ENCODE measurements at places on chromosomes 5 and 9.

- DNase-seq, result no peak
Measured at GRCh38 chr5:141514330-141515133, 25.7 kb downstream of the PCDHGC5 start.

GRCh38 chr5:93925321-93925720, 183.9 kb upstream of the POU5F2 start:
- no peak for DNase-seq

DNA sequence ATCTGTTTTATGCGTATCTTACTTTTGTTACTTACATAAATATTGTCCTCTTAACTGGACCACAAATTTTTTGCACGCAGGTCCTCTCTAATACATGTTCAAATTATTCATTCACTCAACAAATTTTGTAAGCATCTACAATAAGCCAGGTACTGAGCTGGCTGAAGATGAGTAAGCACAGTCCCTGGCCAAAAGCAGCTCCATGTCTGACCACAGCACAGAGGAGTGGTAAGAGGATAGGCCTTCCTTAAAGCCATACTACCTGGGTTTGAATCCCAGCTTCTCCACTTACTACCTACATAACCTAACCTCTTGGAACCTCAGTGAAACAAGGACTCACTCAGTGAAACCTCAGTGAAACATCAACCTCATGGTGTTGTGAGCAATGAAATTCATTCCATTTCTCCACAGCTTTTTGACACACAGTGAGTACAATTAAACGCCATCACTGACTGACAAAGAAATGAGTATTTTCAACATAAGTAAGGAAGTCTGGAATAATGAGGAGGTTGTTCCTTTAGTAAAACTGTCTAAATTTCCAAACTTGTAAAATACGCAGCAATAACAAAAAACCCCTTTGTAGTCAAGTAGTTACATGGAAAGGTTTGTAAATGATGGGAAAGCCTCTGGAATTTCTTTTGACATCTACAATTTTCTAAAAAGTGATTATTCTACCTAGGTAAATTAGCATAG, 15.0 kb downstream of the PTAR1 start:
- DNase-seq, result no peak

DNA sequence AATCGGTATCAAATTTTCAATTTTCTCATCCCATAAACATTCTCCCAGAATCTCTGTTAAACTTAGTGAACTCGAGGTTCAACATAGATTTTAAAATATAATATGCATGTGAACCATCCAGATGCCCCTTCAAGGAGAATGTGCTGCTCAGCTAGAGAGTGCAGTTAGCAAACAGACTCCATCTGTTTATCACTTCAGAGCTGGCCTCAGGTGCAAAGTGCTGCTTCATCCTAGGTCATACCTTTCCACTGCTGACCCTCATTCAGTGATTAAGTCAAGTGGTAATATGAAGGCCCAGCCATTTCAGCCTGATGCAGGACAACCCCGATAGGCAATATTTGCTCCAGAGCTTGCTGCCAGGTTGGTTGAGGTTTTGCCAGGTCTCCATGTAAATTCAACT, 339.0 kb upstream of the POU5F2 start:
- no peak for DNase-seq

DNA sequence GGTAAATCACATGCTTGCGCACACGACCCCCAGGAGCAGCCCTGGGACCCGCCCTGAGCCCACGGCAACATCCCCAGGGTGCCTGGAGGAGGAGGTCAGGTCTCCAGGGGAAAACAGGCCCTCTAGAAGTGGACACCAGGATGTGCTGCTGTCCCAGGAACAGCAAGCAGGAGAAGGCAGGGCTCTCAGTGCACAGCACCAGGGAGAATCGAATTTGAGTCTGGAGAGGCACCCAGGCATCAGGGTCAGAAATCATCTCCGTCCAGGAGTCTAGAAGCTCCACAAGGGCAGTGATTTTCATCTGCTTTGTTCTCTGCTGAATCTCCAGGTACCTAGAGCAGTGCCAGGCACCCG, 93.6 kb downstream of the PAX5 start:
- no peak for DNase-seq

DNA sequence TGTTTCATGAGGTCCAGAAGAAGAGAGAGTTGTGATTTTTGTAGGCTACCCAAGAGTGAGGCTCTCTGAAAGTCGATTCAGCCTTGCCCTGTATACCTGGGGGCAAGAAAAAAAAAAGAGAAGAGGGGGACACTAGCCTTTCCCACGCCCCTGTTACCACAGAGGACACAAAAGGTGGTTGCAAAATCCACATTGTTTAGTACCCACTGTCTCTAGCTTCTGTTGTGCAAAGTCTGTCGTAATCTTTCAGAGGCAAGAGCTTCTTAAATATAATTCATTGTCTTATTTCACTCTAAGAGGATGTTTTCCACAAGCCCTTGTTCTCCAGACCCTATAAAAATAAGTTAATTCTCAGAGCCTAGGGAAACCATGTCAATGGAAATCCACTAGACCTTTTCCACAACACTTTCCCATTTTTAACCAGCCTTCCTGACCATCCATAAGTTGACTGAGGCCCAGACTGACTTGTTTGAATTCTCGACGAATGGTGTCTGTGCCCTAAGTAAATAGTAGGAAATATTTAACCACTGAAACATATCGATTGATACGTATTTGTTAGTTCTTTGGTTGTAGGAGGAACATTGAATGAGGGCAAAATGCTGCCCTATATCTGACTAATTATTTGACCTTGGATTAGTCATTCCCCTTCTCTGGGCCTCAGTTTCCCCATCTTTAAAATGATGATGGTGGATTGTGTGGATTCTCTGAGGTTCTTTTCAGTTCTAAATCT, 182.7 kb downstream of the PAPPA start:
- no peak for DNase-seq

GRCh38 chr9:85129514-85129913, 460.0 kb downstream of the NTRK2 start:
- DNase-seq, result no peak

GRCh38 chr5:43514471-43514815, 505 bp downstream of the C5orf34 start:
- DNase-seq, result no peak

GRCh38 chr9:98096091-98096490, 22.9 kb downstream of the TRIM14 start:
- no peak for DNase-seq

DNA sequence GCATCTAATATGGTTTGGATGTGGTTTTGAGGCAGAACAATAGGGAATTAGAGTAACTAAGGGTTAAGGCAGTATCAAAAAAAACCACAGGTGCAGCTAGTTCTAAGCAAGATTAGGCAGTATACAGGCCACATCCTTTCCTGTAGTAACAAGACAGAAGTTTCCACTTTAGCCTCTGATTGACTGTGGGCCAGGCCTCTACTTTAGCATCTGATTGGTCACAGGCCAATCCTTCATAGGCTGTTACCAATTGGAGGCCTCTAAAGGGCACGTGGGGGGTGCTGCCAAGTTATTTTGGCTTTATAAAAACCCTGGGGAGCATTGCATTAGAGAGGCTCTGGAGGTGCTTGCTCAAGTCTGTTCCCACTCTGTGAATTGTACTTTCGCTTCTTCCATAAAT, 144.1 kb upstream of the ST8SIA4 start:
- no peak for DNase-seq

- no peak for DNase-seq
Measured at GRCh38 chr5:172740428-172741205, 30.4 kb downstream of the DUSP1 start.

DNA sequence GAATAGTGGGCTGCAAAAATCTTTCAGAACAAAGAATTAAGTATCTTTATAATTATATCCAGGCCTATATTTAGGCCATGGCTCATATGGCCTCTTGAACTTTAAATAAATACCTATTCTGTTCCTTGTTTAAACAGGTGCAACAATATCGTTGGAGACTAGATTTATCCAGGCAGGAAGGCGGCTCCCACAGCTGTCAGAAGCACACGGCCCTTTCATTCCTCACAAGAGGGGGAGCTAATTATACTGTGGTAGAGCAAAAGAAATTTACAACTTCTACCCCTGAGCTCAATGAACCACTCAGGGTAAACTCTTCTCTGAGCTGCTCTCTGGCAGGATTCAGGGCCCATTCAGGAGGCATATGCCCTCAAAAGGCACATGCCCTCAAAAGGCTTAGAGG, 31.3 kb downstream of the TMEM174 start:
- no peak for DNase-seq

GRCh38 chr9:138025908-138026307, 148.3 kb downstream of the CACNA1B start:
- no peak for DNase-seq

- no peak for DNase-seq
Measured at GRCh38 chr5:143638654-143639053, 173.3 kb upstream of the HMHB1 start.

- DNase-seq, result no peak
Measured at GRCh38 chr5:132800545-132800944, 12.6 kb upstream of the SOWAHA start.

DNA sequence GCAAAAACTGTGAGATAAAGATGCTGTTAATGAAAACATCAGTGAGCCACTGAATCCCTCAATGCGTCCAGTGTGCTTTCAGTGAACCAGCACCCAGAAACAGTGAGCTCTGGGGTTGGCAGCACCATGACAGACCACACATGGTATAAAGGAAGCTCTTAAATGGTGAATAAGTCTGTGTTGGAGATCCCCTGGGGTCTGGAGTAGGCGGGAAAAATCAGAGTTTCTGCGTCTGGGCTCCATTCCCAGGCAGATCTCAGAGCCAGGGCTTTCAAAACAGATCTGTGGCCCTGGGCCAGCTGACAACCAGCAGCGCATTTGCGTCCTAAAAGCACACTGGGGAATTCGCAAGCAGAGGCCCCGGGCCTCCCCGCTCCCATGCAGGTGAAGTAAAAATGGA, 233.5 kb downstream of the FRMD3 start:
- DNase-seq, result no peak

DNA sequence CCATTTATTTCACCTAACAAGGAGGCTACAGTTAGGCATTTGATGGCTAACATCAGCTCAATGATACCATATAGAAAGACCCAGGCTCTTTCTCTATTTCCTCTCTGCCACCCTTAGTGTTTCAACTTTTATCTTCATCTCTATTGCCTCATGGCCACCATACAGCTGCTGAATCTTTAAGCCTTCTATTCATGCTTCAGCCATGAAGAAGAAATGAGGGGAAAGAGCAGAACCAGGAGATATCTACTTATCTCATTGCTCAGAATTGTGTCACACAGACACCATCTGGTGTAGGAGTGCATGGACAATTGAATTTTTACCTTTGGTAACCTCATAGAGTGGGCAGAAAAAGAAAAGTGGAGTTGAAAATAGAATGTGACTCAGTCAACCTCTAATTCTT, 6.7 kb downstream of the GAPT start:
- no peak for DNase-seq

GRCh38 chr5:73922224-73922623, 296.2 kb downstream of the ARHGEF28 start:
- no peak for DNase-seq

DNA sequence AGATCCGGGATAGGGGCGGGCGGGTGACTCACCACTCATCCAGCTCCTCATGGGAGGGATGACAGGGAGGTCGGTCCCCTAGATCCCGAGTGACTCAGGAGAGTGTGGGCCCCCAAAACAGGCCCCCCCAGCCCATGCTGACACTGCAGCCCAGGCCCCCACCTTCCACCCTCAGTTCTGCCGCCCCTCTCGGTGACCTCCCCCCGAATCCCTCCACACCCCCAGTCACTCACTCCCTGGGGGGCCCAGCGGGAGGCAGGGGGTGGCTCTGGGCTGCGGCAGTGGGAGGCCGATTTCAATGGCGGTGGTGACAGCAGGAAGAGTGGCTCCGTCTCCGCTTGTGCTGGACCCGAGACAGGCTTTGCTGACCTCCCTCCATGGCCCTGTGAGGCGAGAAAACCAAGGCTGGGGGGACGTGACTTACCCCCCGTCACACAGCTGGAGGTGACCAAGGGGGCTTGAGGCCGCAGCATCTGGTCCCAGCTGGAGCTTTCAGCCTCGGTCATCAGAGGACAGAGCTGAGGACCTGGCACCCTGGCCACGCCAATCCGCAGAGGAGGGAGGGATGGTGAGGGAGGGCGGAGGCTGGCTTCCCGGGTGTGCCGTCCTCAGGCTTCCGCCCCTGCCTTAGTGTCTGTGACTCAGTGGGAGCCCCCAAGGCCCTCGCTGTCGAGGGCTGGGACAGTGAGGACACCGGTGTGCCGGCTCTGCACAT, 9.0 kb downstream of the GPSM1 start:
- no peak for DNase-seq

- no peak for DNase-seq
Measured at GRCh38 chr9:82153032-82153431, 164.5 kb downstream of the SPATA31D1 start.

DNA sequence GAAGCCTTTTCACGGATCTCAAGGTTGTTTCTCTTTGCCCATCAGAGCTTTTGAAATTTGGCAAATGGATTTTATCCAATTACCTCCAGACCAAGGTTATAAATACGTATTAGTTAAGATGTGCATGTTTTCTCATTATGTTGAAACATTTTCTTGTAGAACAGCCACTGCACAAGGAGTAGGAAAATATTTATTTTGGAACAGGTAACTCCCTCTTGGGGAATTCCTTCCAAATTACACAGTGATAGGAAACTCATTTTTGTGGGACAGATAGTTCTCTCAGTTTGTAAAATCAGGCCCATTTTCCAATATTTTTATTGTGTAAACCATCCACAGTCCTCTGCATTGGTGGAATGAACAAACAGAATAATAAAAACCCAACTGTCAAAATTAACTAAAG, 23.0 kb downstream of the TMEM232 start:
- no peak for DNase-seq

DNA sequence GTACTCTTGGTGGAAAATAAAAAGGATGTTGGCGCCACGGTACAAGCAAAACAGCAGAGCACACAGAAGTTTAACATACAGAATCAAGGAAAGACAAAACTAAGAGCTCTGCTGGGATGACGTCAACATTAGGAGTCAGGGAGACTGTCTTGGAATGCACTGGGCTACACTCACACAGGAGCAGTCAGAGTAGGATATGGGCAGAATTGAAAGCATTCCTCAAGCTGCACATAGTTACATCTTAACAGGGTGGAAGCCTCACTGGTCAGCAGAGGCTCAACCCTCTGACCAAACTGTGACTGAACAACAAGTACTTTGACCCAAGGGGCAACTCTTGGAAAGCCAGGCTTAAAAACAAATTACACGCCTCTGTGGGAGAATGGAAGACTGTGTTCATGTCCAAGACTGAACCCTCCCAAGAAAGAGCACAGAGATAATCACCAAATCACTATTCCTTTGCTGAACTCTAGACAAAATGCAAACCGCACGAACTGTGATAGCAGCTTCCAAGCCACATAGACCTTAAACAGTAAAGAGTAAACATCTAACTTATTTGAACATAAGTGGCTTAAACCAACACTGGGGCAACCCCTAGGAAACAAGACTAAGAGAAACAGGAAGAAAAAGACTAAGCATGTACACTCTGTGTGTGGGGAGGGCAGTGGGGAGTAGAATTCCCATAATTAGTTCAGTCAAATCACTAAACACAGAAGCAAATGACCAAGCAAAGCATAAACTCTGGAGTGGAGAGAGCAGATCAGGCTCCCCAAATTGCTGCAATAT, 772.7 kb downstream of the PRELID2 start:
- no peak for DNase-seq

DNA sequence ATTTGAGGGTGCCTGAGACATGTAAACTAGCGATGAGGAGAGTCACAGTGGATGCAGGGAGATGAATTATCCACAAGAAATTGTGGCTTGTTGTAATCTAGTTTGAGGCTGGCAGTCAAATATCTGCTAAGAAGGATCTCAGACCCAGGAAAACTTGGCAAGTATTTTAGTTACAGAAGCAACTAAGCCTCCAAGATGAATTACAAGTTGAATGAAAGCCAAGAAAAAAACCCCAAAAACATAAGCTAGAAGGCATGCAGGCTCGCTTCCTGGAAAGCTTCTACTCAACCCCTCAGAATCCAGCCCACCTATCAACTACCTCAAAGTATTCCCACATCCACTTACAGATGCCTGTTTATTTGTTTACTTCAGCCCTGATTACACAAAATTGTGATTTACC, 696.9 kb downstream of the MAT2B start:
- no peak for DNase-seq
